ENCODE measurements at places on chromosomes 1 and 21. TPM values are rescaled to one million over a fixed set of nuclear protein-coding genes. Genes with fewer than 3 reads are reported as not detected.

Gene CCSAP
- total RNA-seq: 11.4 TPM

Gene IGSF3
- total RNA-seq: 1.6 TPM

Gene AVPR1B
- total RNA-seq: not detected

Gene GLIS1
- total RNA-seq: not detected

Gene TENT5C
- 6.6 TPM for total RNA-seq

Gene RBP7
- total RNA-seq: not detected

Gene KRTAP25-1
- total RNA-seq: not detected

Gene MEX3A
- 0.49 TPM for total RNA-seq

Gene SLC22A15
- total RNA-seq: 0.25 TPM

Gene DHRS3
- 85.2 TPM for total RNA-seq

Gene KRTAP11-1
- not detected for total RNA-seq

Gene LRRC53
- not detected for total RNA-seq
